Stimulated activated CD4-positive, alpha-beta T cell treated with anti-CD3 and anti-CD28 coated beads, Interleukin-1b, Interleukin-23, amount 100 ng/mL, for 4 hours (primary cell): ENCODE measurements at places on chromosomes 6 and 20.

- DNase-seq: no peak
These were observed 419.9 kb downstream of the QKI start for GRCh38 chr6:163834226-163834970.

DNA sequence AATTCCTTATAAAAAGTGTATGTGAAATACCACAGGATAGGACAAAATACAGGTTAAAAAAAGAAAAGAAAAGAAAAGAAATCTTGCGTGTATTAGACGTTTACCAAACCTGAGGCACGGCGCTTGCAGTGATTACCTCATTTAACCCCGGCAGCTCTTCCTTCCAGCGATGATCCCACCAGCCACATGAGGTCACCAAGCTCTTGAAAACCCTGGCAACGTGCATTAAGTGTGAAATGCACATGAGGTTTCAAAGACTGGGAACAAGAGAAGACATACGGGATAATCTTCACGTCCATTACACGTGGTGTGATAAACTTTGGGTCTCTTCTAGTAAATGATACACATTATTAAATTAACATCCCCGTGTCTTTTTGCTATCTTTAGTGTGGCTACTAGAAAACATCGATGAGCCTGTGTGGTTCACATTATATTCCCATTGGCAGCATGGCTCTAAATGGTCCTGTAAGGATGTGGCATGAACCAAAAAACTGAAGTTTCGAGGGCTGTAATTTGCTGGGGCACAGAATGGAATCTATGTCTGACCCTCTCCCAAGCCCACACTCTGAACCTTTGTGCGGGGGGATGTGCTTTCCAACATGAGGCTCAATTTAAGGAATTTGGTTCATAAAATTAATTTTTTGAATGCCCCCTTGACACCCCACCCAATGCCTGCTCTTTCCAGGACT, 59.2 kb upstream of the THBS2 start:
- DNase-seq: no peak

GRCh38 chr6:158717341-158718330, 67.8 kb downstream of the SYTL3 start:
- DNase-seq: no peak

- no peak for DNase-seq
These were observed 203.2 kb upstream of the SGK1 start for GRCh38 chr6:134521116-134521501.

DNA sequence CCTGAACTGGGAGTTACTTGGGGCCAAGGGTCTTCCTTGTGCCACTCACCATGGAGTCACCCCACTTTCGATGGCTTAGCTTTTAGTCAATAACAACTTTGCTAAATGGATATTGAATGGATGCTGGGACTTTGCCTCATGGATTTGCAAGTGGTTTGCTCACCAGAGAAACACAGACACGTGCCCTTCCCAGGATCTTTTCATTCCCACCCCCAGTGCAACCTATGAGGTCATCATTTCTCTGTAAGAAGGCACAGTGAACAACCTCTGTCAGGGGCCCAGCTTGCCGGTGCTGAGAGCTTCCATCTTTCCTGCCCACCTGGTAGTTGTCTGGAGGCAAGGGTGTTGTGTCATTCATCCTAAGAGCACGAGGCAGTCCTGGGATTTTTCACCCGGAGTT, 256.8 kb upstream of the PMEPA1 start:
- no peak for DNase-seq

- DNase-seq: no peak
These were observed 84.2 kb downstream of the MYB start for GRCh38 chr6:135265278-135265677.

DNA sequence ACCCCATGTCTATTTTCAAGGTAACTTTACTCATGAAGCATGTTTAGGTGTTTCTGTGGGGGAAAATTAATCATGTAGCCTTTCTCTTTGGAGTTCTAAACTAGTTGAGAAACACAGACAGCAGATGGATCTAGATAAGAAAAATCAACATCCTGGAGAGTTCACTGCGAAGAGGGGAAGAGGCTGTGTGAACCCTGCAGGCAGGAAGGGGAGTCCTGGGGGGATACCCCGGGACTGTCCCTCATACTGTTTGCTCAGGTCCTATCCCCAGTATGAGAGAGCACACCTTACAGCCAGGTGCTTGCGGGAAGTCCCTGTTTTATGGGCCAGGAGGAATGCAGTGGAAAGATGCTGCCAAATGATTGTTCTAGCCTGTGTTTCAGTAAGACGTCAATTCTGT, 32.7 kb downstream of the CHMP4B start:
- no peak for DNase-seq

- no peak for DNase-seq
These were observed 5.3 kb downstream of the DCBLD1 start for GRCh38 chr6:117487821-117488220.

GRCh38 chr6:27547157-27548075, 74.5 kb upstream of the ZNF184 start:
- no peak for DNase-seq

DNA sequence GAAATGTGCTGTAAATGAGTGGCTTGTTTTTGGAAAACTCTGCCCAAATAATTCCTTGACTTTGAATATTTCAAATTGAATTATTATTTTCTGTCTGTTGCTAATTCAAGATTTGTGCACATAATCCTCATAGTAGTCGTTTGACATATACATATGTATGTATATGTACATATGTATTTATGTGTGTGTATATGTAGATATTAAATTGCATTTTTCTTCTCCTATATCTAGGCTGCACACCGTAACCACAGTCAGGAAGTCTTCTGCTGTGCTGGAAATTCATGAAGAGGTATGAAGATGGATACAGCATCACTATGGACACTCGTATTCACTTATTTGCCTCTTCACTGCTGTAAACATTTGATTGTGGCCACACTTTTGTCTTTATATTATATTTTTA, 29.6 kb downstream of the OPN5 start:
- no peak for DNase-seq

DNA sequence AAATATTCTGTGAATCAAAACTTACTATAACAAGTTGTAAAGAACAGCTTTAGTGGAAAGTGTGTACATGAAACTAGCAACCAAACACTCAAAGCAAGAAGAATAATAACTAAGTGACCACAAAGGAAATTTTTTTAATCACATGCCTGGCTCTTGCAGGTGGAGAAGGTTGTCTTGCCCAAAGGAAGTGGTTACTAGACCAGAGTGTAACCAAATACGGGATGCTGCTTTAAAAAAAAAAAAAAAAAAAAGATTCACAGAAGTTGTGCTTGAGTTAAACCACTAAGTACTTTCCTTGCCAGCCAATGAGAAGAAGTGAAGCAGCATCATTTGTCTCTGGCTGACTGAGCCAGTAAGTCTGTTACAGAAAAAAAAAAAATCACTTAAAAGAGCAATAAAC, 19.1 kb upstream of the HLA-DQB1 start:
- DNase-seq: no peak

- DNase-seq: no peak
These were observed 39.0 kb downstream of the SLC23A2 start for GRCh38 chr20:4962241-4962855.

DNA sequence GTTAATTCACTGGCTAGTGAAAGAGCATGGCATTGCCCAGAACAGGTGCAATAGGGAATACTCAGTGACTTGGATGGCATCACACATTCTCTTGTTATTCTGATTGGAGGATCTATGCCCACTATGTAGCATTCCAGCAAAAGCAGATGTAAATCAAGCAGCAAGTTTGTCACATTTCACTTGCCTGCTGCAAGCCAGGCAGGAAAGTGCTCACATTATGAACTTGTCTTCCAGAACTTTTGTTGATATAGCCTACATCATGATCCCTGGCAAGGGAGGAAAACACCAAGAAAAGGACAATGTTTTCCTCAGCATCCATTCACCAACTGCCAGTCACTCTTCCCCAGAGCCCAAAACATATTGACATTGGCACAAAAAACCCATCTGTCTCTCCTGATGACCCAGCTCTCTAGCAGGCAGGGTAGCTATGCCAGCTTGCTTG, 77.8 kb downstream of the ARHGAP18 start:
- no peak for DNase-seq

- no peak for DNase-seq
These were observed 1.1 kb downstream of the SAPCD1 start for GRCh38 chr6:31763619-31763940.

DNA sequence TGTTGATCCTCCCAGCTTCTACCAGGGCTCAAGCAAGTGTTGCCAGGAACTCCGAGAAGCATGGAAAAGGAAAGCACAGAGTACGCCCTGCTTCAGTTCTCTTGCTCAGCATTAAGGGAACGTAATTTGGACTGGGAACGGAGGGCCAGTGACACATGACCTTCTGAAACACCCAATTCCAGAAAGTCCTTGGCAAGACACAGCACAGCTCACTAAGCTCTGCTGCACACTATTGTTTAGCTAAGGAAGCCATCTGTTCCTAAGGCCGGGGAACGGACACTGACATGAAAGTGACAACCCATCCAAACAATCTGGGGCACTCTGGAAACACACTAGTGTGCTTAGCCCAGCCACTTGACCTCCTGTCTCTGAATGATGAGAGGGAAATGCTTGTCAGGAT, 56.9 kb upstream of the NXT1 start:
- DNase-seq: no peak

DNA sequence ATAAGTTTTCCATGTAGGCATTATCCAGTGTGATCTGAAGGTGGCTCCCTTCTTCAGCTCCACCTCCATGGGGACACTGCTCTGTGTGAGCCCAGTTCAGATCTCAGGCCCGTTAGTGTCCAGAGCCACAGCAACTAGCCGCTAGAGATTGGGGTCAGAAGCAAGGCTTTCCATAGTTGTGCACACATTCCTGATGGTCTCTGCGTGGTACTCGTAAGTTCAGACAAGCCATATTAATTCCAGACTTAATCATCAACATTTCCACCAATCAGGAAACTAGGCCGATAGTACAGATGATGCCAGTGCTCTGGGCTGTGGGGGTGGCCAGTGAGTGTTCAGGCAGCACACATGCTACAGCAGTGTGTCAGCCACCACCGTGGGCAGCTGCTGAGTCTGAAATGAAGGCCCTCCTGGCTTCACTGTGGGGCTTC, 17.5 kb upstream of the SYNCRIP start:
- no peak for DNase-seq

- no peak for DNase-seq
These were observed 175.8 kb downstream of the TBC1D32 start for GRCh38 chr6:121158438-121158837.

DNA sequence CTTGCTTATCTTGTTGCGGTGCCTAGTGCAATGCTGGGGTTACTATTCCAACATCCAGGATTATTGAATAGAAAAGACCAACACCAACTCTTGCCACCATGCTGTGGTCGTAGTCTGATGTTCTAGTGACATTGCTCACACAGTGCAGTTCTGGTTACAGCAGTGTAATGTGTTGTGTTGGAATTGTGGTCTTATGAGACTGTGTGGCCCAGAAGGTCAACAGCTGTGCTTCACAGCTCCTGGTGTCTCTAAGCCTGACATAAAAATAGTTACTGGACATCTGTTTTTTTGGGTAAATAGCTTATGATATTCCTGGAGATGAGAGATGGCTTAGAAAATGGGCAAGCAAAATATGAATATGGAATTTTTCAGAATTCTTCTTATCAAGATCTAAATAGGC, 57.6 kb downstream of the SLC22A2 start:
- DNase-seq: no peak

- no peak for DNase-seq
These were observed 14.2 kb downstream of the FAM83B start for GRCh38 chr6:54860739-54861138.

DNA sequence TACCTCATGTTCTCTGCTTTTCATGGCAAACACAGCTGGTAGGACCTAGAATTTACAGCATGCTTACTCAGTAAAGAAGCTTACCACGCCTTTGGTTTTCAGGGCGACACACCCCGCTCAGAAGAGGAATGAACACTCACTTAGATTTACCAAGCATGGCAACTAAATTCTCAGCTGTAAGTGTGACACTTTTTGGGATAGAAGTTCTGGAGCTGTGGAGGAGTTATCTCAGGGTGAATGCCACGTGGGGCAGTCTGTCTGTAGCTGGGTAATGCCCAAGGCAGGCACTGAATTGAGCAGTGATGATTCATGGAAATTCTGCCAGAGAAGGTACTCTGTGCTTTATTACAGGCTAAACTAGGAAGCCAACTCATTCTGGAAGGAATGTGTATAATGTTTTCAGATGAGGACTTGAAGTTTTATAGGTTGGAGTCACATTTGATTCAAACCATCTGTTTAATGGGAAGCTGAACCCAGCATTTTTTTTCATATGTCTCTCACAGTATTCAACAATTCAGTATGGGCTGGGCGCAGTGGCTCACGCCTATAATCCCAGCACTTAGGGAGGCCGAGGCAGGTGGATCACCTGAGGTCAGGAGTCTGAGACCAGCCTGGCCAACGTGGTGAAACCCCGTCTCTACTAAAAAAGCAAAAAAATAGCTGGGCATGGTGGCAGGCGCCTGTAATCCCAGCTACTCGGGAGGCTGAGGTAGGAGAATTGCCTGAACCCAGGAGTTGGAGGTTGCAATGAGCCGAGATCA, 3.5 kb upstream of the PRIM2 start:
- DNase-seq: no peak

- DNase-seq: no peak
These were observed 30.9 kb downstream of the RNF146 start for GRCh38 chr6:127297502-127298070.

GRCh38 chr6:81204731-81205130, 547.8 kb downstream of the TENT5A start:
- DNase-seq: no peak

DNA sequence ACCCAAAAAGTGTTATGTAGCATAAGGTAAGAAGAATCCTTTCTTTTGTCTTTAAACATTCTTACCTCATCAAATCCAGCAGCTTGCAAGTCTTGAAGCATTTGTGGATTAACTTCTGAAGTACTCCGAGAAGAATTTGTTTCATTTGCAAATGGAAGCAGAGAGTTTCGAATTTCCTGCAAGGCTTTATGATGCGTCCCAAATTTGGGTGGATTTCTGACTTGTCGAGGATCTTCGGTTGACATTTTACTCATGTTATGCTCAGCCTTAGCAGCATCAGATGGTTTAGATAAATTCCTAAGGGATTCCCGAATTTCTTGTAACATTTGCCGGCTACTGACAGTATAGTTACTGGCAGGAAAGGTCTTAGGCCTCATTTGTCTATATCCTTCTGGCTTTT, 16.2 kb downstream of the LATS1 start:
- DNase-seq: no peak

DNA sequence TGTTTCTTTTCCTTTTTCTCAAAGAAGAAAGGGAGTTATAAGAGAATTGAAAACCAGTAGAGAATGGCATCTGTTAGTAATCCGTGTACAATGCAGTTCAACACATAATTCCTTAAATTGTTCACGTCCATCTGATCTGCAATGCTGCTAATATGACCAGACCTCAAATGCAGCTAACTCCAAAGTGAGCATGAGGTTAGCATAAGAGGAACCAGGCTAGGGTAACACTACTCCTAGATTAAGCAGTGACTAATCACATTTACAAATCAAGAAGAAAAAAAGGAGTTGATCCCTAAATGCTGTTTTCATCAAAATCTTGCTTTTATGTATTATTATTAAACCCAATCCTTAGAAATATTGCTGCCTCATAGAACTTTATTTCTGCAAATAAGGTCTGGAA, 432.7 kb upstream of the ARID1B start:
- DNase-seq: no peak

DNA sequence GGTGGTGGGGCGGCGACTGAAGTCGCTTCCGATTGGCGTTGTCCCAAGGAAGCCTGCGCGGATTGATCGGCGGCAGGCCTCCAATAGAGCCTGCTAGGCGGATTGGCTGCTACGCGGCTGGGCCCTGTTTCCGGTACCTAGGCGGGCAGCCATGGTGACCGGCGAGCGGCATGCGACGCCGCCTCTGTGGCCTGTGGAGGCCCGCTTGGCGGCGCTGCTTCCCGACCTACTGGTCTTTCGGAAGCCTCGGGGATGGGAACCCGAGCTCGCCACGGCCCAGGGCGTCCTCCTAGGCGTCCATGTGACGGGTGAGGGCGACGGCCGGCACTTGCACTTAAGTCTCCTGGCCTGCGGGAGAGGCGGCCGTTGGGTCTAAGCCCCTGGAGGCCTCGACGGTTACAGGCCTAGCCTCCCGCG, 28.1 kb downstream of the NFYA start:
- no peak for DNase-seq
